A549 (cell line): ENCODE measurements at places on chromosomes 3 and 15.

GRCh38 chr3:102570511-102570910 is 135.7 kb downstream of the ZPLD1 start:
- DNase-seq = no peak

DNA sequence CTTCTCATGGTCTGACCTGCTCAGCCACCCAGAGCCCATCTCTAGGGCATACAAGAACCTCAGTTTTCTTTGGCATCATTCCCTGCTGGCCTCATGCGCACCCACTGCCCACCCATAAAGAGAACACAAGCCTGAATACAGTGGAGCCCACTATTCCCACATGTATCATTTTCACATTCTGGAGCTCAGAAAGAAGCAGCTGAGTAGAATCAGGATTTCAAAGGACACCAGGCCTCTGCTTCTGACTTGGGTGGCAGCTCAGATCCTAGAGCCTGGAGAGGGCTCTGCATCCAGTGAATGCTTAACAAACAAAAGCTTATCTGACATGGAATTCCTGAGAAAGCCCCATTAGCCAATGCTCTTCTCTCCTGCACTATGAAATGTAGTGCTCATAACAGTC is 34.7 kb downstream of the RBP2 start:
- no peak for DNase-seq

- DNase-seq = no peak
Observed at GRCh38 chr3:127820221-127820825, 2.0 kb downstream of the MGLL start.

DNA sequence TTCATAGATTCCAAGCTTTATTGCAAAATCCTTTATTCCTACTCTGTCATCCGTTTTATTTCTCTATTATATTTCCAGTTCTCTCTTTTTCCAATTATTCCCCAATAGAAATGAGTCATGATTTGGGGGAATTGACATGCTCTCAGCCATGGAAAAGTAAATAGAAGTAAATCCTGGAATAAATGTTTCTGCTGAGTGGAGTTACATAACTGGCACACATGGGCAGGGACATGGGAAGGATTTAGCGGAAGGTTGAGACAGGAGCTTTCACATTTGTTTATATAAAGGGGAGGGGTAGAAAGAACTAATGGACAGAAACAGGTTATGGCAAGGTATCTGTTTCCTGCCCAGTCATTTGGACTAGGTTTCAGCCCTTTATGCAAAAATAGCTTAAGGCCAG is 221.6 kb downstream of the PLOD2 start:
- no peak for DNase-seq
